ENCODE measurements at places on chromosomes 4 and X. TPM values are rescaled to one million over a fixed set of nuclear protein-coding genes. Genes with fewer than 3 reads are reported as not detected.
A peak's percentile ranks its signal among the peaks of the same experiment; 100 is the strongest.

The RLIM gene
- 39.6 TPM for total RNA-seq

The PGM2 gene
- 67.0 TPM for total RNA-seq

The ZMAT1 gene
- 3.9 TPM for total RNA-seq

The SLC7A11 gene
- 5.7 TPM for total RNA-seq

The EDA2R gene
- 6.5 TPM for total RNA-seq

The FRG2 gene
- not detected for total RNA-seq

- ATAC-seq, result no peak
Observed at GRCh38 chrX:97637289-97637688, 753.6 kb downstream of the RPA4 start.

- ATAC-seq, result no peak
Observed at GRCh38 chr4:185101354-185101890, 41.6 kb upstream of the SLC25A4 start.

- ATAC-seq, result no peak
Observed at GRCh38 chr4:7161721-7162214, 30.6 kb upstream of the SORCS2 start.

DNA sequence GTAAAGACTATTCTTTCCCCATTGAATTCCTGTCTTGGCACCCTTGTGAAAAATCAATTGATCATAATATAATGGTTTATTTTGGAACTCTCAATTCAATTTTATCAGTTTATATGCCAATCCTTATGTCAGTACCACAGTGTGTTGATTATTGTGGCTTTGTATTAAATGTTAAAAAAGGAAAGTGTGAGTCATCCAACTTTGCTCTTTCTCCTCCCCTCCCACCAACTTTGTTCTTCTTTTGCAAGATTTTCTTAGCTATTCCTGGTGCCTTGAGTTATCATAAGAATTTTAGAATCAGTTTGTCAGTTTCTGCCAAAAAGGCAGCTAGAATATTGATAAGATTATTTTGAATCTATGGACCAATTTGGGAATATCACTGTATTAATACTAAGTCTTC lies 11.2 kb upstream of the RNF175 start:
- ATAC-seq, result no peak

GRCh38 chr4:142016031-142016430 lies 379.6 kb downstream of the IL15 start:
- ATAC-seq, result peak; percentile 52

GRCh38 chr4:176789955-176790354 lies 2.8 kb downstream of the VEGFC start:
- no peak for ATAC-seq

- peak; percentile 24 for ATAC-seq
Observed at GRCh38 chr4:145552181-145552822, 66.9 kb upstream of the MMAA start.

GRCh38 chrX:41722816-41723618 lies 964 bp upstream of the GPR82 start:
- no peak for ATAC-seq

- ATAC-seq, result no peak
Observed at GRCh38 chr4:183618681-183619080, 40.3 kb downstream of the RWDD4 start.

- no peak for ATAC-seq
Observed at GRCh38 chr4:85703096-85703495, 228.1 kb downstream of the ARHGAP24 start.

DNA sequence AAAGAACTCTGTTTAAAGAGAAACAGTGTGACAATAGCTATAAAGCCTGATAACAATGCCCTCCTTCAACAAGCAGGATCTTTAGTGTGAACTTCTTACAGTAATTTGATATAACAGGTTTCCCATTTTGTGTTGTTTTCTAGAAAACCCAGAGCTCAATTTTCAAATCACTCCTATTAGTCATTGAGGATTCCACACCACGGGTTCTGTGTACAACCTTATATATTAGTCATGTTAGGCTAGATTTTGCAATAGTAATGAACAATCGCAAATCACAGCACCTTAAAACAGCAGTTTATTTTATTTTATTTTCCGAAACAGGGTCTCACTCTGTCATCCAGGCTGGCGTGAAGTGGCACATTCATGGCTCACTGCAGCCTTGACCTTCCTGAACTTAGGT lies 1020.9 kb upstream of the INTU start:
- no peak for ATAC-seq

Data from activated T-helper 17 cell treated with anti-CD3 and anti-CD28 coated beads, Interleukin-2, amount 50 U/mL, for 72 hours (primary cell).